ENCODE measurements at places on chromosomes 6 and 20. TPM values are rescaled to one million over a fixed set of nuclear protein-coding genes. Genes with fewer than 3 reads are reported as not detected.

LINC00237 gene
- total RNA-seq = not detected

ERVFRD-1 gene
- not detected for total RNA-seq

UBE2C gene
- 673 TPM for total RNA-seq

FOXC1 gene
- total RNA-seq = 1.7 TPM

CD40 gene
- 0.72 TPM for total RNA-seq

- DNase-seq = no peak
Measured at GRCh38 chr6:93828553-93828952, 409.2 kb upstream of the EPHA7 start.

GRCh38 chr6:387293-387741 lies 4.2 kb upstream of the IRF4 start:
- no peak for DNase-seq

DNA sequence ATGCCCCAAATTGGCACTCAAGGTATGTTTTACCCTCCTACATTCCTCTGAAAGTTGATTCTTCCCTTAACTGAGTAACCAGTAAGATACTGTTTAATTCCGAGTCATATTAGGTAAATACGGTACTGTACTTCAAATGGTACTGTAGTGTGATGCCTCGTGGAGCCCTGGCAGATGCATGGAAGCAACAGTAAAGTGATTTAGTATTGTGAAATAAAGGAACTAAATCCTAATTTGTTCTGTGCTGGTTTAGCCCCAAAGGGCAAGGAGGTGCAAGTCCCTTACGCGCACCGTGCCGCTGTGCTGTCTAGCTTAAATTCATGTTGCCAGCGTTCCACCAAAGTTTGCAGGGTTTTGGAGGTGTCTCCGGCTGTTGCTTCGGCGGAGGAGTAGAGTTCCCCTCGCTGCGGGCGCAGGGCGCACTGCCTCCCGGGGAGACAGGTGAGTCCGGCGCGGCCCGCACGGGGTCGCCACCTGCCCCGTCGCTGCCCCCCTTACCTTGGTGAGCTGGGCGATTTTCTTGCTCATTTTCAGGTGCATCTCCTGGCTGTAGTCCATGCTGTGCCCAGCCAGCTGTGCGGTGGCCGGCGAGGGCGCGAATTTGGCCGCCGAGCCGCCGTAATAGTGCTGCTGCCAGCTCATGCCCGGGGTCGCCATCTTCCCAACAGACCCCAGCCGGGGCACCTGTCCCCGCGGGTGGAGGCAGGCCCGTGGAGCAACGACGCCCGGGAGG lies 655 bp downstream of the FAM184A start:
- DNase-seq = peak; percentile 7

DNA sequence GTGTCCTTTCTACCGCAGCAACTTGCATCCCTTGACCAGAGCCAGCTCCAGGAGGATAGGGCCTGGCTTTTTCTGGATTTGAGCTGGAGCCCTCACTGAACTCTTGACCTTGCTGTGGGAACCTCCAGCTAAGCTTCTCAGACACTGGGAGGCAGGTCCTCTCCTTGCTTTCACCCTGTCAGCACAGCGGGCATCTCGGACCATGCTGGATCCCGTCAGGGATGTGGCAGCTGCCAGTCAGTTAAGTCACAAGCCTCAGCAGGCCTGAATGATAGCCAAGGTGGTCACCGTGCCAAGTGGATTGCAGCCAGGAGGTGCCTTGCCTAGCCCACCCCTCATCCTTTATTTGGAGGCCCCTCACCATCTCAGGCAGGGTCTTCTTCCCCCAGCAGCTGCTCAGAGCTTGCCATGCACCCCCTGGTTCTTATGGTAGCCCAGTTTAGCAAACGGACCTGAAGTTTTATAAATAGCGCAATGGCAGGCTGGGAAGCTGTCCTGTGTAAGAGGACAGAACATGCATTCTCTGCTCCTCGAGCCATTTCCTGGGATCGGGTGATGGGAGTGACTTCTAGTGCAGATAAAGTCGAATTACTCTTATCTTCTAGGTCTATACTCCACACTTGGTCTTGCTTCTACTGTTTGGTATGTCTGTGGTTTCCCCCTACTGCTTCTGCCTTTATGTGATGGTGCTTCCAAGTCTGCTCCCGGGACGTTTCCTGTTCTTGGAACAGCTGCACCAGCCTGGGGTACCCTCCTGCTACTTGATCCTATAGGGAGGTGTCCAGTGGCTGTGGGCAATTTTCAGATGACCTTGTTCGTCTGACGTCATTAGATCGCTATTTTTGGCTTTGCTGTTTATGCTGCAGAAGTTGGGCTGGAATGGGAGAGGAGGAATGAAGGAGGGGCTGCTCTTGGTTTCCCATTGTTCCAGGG lies 7.1 kb upstream of the MYLK2 start:
- peak; percentile 98 for DNase-seq

GRCh38 chr6:17093686-17094085 lies 8.2 kb upstream of the STMND1 start:
- DNase-seq = peak; percentile 36

DNA sequence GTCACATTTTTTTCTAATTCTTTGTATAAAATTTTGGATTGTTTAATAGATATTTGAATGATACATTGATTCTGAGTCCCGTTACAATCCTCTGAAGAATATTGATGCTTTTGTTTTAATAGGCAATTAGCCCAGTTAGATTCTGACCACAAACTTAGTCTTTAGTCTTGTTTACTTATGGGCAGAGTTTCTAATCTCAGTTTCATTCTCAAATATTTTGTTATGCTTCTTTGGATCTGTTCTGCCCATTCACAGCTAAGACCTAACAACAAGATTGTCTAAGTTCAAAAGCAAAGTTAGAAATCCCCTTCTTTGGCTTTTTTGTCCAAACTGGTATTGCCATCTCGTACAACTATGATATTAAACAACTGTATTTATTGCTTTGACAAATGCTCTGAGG lies 58.0 kb downstream of the TBXT start:
- no peak for DNase-seq

DNA sequence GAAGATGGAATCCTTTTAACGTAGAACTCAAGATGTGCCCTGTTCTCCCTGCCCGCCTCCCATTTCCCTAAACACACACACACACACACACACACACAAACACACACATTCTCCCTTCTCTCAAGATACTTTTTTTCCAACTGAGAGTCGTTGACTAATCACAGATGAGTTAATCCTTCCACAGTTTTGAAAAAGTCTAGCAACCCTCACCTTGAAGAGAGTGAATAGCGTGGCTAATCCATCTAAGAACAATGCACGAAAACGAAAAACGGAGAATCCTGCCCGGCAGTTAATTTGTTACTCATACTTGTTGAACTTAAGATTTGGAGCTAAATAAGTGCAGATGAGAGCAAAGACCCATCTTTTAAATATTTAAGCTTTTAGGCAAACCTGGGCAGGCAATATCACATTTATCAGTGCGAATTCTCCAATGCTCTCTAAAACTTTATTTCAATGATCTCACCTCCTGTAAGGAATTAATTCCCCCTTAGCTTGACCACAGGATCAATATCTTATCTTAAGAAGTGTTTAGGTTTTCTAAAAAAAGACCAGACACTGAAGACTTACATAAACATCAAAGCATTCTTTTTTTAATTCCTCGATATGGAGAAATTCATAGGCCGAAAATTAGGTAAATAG lies 1.1 kb downstream of the AGPAT4 start:
- DNase-seq = peak; percentile 24

DNA sequence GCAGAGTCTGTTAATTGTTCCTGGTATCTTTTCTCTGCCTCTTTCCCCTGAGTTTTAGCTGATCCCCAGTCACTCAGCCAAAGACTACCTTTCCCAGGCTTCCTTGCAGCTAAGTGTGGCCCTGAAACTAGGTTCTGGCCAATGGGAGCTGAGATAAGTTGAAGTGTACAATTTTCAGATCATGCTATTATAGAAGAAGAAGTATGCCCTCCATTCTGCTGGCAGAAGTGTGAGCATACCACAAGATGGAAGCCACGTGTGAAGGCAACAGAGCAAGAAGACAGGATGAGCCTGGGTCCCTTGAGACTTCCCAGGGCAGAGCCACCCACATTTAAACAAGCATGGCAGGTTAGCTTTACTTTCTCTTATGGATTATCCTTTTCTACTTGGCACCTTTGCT lies 273.2 kb downstream of the HIVEP2 start:
- DNase-seq = no peak

DNA sequence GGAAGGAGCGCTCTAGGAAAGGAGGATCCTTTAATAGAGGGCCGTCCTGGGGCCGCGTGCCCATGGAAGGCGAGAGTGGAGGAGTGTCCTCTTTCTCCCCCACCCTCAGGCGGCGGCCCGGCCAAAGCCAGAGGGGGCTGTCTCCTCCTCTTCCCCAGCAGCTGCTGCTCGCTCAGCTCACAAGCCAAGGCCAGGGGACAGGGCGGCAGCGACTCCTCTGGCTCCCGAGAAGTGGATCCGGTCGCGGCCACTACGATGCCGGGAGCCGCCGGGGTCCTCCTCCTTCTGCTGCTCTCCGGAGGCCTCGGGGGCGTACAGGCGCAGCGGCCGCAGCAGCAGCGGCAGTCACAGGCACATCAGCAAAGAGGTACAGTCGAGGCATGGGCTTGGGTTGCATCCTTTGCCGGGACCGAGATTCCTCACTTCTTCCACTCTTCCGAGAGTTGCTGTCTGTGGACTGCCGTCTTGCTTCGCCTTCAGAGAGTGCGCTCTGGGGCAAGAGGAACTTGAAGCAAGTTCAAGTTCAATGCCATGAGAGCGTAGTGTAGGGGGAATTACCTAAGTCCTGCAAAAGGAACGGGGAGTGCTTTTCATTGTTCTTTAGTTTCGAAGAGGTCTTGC lies at the start of gene LAMA2:
Gene LAMA2, plus strand, starts transcription at position 148 of the 621 bp plus-strand sequence. Its CDS starts 108 bp downstream, at position 256.
- peak; percentile 28 for DNase-seq

DNA sequence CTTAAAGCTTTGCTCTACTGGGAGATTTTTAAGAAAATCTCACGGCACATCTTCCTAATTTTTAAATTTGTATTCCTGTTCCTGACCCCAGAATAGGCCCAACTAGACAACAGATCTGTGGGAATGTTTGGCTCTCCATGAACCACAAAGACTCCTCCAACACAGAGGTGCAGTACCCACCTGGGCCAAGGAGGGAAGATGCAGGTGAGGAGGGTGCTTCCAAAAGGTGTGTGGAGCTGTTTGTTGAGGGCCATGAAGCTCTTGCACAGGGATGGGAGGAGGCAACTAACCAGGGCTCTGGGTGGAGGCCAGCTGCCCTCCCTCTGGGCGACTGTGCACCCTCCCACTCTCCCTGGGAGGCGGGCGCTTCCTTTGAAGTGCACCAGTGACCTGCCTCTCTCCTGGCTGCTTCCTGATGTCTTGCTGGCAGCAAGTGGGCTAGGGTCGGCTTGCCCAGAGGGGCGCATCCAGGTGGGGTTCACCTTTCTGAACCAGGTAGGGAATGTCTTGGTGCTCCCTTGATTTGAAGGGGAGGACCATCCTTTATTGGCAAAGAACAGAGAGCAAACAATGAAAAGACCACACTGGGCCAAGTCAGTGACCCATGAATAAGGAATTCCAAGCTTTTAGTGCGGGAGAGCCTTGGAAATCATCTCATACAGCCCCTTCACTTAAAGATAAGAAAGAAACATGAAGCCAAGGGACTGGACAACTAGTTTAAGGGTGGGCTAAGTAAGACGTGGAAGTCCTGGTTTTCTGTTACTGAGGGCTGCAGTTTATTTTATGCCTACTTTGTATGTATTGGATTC lies 76.0 kb downstream of the ANKRD6 start:
- DNase-seq = peak; percentile 1

DNA sequence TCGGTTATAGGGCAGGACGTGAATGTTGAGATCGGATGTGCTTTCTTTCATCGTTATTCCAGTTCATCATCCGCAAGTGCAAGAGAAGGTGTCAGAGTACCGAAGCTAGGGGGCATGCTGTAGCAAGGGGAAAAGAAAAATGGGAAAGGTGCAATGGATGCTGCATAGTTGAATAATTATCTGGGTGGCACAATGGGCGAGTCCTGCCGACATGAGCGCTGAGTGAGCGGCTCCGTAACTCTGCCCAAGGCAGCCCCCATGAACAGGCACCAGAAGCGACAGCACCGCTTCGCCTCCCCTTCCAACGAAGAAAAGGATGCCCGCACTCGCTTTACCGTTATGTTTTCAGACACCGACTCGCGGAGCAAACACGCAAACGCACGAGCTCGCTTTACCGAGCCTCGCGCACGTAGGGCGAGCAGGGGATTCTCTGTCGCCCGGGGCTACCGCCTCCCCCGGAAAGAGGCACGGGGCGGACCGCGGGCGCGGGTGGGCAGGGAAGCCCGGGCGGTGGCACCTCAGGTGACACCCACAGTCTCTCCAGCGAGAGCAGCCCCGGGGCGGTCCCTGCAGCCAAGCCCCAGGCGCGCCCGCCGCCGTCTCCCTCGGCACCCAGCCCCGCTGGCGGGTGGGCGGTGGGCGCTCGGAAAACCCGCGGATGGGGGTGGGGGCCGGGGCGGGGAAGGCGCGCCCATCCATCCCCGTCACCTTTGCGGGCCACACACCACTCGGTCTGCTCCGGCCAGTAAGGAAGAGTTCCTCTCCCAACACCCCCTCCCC lies 654 bp downstream of the WASF1 start:
- DNase-seq = peak; percentile 66

- no peak for DNase-seq
Measured at GRCh38 chr6:50185006-50185405, 135.3 kb upstream of the DEFB112 start.

DNA sequence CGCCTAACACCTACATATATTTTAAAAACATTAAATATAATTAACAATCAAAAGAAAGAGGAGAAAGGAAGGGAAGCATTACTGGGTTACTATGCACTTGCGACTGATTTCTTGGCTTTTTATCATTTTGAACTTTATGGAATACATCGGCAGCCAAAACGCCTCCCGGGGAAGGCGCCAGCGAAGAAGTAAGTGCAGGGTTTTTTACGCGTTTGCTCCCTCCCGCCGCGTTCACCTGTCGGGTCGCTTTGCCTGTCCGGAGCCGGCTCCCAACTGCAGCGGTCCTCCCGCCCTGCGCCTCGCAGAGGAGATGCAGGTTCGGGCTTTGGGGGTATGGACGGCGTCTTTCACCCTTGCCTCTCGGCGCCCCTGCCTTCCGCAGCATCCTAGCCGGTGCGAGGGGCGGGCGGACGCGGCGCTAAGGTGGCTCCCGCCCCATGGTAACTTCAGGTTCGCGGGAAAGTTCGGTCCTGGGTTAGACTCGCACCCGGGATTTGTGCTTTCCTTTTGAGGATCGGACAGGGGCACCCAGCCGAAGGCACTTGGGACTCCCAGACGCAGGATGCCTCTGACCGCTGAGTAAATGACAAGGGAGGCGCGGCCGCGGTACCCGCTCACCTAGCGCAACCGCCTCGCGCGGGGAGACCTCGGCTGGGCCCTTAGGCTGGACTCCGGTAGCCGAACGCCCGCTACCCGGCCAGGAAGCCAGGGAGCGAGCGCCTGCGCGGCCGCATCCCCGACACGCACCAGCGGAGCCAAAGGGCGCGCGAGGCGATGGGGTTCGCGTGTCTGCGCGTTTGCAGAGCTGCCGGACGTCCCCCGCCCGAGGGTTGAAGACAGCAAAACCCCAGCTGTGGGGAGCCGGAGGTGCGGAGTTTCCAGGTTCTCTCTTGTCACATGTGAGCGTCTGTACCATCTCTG lies 891 bp downstream of the RSPO3 start:
- DNase-seq = no peak

GRCh38 chr20:23226612-23227265 lies 123.9 kb upstream of the NXT1 start:
- DNase-seq = peak; percentile 19

GRCh38 chr20:2825761-2826160 lies 9.6 kb downstream of the TMEM239 start:
- no peak for DNase-seq

- peak; percentile 30 for DNase-seq
Measured at GRCh38 chr20:56860413-56860812, 231.3 kb downstream of the TFAP2C start.

- no peak for DNase-seq
Measured at GRCh38 chr6:41100871-41101287, 28.1 kb downstream of the NFYA start.
